Activated T-cell treated with anti-CD3 and anti-CD28 coated beads, Interleukin-2, amount 50 U/mL, for 72 hours (primary cell): ENCODE measurements at places on chromosomes 5 and 9.

GRCh38 chr9:14214065-14214684 is 99.8 kb downstream of the NFIB start:
- no peak for DNase-seq

DNA sequence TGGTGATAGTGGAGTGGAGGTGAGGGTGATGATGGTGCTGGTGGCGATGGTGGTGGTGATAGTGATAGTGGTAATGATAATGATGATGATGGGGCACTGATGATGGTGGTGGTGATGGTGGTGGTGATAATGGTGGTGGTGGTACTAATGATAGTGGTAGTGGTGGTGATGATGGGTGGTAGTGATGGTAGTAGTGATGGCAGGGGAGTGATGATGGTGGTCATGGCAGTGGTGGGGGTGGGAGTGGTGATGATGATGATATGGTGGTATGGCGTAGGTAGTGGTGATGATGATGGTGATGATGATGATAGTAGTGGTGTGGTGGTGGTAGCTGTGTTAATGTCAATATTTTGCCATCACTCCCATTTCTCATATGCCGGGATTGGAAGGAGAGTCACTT is 44.5 kb upstream of the ORM1 start:
- DNase-seq: no peak

- no peak for DNase-seq
Measured at GRCh38 chr9:36759141-36759540, 186.4 kb downstream of the MELK start.

DNA sequence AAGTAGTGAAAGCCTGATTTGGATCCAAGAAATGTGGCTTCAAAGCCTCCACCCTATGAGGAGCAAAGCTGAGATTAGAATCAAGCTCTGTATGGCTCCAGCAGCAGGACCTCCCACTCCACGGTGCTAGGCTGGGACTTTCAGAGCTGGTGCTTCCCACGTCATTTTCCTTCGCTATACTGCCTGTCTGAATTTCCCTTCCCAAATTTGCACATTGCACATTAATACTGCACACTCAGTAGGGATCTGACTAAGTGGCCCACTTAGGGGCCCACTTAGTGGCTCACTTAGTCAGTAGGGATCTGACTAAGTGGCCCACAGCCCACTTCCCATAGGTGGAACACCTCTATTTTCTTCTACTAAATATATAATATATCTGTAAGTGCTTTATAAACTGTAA is 14.1 kb upstream of the SPDL1 start:
- no peak for DNase-seq

DNA sequence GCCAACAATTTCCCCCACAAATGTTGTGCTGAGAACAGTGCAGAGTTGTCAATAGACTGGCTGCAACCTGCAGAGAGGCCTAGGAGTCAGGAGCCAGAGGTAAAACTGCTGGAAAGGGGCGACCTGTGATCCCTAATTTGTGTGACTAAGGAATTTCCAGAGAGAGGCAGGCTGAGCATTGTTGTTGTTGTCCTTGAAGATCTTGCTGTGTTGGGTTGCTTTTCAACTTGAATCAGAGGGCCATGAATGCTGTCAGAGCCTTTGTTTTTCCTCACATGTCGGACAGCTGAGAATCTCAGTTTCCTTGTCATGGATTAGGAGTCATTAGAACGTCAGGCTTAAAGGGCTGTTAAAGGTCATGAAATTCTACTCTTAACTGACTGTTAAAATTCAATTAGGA is 134.6 kb upstream of the ASTN2 start:
- no peak for DNase-seq

DNA sequence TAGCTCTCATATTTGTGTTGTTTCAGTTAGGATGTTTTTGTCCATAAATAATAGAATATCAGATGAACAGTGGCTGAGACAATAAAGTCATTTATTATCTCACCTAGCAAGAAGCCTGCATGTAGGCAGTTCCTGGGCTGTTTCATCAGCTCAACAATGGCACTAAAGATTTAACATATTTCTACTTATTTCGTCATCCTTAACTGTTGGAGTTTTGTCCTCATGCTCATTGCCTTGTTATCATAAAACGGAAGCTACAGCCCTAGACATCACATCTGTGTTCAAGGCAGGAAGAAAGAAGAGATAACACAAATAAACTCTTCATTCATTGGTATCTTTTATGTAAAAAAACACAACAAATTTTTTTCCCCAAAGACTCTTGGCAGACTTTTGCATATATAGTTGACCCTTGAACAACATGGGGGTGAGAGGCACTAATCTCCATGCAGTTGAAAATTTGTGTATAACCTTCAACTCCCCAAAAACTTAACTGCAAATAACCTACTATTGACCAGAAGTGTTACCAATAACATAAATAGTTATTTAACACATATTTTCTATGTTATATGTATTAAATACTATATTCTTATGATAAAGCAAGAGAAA is 277.2 kb upstream of the ADRA1B start:
- no peak for DNase-seq

DNA sequence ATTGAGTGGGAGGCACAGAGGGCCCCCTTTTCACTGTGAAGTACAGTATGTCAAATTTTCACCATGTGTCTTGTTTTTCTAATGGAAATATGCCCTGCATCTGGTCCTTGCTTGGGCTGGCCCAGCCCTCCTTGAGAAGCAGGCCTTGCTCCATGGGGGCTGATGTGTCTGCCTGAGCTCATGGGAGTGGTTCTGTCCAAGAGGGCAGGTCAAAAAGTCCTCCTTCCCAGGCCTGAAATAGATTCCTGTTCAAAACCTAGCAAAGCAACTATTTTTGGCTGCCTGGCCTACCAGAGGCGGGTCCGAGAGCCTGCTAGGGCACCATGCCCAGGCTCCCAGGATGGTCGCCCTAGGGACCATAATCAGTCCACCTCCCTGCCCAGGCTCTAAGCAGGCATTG is 40.5 kb upstream of the NEURL1B start:
- no peak for DNase-seq

- no peak for DNase-seq
Measured at GRCh38 chr5:112535356-112535755, 116.3 kb upstream of the EPB41L4A start.

DNA sequence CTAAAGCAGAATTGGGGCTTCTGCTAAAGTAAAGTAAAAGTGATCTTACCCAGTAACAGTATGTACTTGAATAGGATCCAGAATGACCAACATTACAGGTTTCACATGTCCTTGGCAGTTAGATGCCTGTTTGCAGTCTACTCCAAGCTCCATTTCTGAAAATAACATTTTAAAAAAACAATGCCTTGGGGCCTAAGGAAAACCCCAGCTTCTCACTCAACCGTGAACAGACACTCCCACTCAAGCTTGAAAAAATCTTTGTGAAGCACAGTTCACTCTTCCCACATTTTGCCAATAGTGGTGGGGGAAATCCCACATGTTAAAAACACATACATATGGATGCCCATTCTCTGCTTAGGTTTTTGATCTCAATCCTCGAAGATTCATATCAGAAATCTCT is 304.1 kb downstream of the ARRDC3 start:
- DNase-seq: no peak

- DNase-seq: no peak
Measured at GRCh38 chr9:78507037-78507436, 210.1 kb downstream of the PSAT1 start.

GRCh38 chr5:34699155-34700077 is 43.3 kb downstream of the RAI14 start:
- DNase-seq: no peak

DNA sequence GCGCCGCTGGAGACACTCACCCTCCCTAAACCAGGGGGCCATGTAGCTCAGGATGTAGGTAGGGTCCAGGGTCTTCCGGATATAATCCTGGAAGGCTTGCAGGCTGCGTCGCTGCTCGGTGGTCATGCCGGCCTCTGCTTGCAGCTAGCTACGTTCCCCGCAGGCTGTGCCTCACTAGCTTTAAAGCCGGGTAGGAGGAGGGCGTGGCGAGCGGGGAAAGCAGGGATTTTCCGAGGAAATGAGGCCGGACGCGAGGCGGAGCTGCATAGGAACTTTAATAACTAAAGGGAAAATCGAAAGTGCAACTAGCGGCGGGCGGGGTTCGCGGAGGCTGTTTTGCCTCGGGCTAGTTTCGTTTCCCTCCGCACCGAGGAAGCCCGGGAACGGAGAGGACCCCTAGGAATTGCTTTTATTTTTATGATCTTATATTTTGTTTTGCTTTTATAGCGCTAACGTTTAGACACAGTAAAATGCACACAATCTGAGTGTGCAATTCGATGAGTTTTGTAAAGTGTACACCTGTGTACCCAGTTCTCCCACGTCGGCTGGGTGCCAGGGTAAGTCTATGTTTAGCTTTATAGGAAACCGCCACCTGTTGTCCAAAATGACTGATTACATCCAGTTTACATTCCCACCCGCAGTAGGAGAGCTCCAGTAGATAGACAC is at the start of gene RIGI:
RIGI (minus strand) TSS at position 156 of the 666 bp plus-strand sequence; CDS start at position 126, 30 bp downstream.
- DNase-seq: peak; percentile 75

GRCh38 chr5:154755361-154756008 is at the start of gene LARP1:
Gene LARP1 (plus strand): TSS chr5:154755377. CDS start chr5:154755758, 381 bp downstream.
- DNase-seq: peak; percentile 36

GRCh38 chr9:120820095-120820494 is 22.6 kb downstream of the PSMD5 start:
- DNase-seq: no peak

DNA sequence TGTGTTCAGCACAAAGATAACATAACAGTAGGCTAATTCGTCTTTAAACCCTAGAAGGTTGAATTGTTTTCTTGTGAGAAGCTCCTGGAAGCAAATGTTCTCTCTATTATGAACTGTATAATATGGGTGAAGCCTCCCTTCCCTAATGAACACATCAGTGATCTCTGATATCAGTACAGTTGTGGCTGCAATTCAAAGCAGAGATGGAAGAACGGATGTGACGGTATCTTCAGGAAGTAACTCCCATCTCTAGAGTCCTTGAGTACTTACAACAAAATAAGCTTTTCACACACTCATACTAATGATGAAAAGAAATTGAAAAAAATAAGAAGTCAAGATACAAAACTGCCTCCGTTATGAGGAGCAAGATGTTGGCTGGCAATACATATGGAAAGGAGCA is 4.5 kb downstream of the HCN1 start:
- no peak for DNase-seq

- DNase-seq: no peak
Measured at GRCh38 chr9:83964973-83965349, 15.1 kb downstream of the HNRNPK start.

DNA sequence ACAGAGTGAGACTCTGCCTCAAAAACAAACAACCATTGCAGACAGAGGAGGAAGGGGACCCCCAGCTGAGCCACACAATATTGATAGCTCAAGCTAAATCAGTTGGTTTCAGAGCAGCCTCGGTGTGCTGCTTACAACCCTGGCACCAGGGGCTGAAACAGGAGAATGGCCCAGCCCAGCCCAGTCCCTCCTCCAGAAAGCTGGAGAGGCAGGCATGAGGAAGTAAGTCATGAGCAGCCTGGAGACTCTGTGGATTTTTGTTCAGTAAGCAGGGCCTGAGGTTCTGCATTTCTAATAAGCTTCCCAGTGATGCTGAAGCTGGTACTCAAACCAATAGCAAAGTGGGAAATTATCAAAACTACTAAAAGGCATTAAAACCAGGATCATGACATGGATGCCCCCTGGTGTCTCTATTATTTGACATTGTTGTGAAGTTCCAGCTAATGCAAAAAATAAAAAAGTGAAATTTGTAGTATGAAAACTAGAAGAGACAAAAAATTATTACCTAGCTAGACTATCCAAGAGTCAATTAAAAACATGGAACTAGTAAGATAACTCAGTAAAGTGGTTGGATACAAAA is 14.2 kb downstream of the PRRT1B start:
- DNase-seq: no peak

GRCh38 chr5:91219803-91220371 is 163.2 kb downstream of the ARRDC3 start:
- DNase-seq: peak; percentile 21

GRCh38 chr9:116409129-116409528 is 255.5 kb downstream of the PAPPA start:
- DNase-seq: no peak

GRCh38 chr5:5278815-5279381 is 138.8 kb downstream of the ADAMTS16 start:
- DNase-seq: no peak

DNA sequence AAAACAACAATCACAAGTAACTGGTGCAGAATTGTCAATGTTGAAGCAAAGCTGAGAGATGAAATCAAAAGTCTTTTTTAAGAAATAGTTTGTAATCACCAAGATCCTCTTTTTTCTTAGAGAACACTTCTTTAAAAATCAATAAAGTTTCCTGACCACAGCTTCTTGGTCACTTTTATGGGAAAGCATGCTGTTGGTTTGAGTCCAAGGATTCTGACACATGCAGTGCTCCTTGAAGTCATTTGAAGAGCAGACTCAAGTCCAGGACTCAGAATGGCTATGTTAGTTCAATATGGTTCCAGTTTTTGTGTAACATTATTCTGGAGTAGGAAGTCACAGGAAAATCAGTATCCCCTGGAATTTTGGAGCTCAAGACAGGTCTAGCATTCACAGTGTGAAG is 480.6 kb downstream of the NR2F1-AS1 start:
- DNase-seq: no peak

DNA sequence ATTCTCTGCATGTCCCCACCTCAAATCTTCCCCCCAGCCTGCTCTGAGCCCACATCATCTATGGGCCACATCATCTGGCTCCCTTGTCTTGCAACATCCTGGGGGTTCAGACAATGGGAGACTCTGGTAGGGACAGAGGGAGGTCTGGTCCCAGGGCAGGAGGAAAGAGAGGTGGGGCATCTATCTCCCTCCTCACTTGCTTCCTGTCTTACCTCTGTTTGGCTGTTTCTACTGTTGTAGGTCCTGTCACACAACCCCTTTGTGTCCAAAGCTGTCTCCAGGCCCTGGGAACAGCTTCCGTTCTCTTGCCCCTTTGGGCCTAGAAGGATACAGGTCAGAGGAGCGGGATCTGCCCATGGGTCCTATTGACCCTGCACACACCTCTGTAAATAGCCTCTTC is 227.2 kb downstream of the NSG2 start:
- no peak for DNase-seq

DNA sequence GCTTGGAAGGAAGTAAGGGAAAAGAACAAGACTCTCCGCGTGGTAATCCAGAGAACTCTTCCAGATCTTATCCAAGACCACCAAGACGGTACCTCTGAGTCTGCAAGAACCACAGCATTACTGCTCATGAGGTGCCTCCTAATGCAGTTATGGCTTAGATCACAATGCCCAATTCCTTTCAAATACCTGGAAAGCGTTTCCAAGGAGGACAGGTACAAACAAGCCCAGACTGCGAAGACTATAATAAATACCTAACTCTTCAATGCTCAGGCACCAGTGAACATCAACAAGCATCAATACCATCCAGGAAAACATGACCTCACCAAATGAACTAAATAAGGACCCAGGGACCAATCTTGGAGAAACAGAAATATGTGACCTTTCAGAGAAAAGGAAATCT is 325.5 kb downstream of the CWC27 start:
- no peak for DNase-seq

GRCh38 chr5:95957561-95958203 is 4.0 kb downstream of the ELL2 start:
- no peak for DNase-seq
